ENCODE measurements at places on chromosomes 12 and 14.

DNA sequence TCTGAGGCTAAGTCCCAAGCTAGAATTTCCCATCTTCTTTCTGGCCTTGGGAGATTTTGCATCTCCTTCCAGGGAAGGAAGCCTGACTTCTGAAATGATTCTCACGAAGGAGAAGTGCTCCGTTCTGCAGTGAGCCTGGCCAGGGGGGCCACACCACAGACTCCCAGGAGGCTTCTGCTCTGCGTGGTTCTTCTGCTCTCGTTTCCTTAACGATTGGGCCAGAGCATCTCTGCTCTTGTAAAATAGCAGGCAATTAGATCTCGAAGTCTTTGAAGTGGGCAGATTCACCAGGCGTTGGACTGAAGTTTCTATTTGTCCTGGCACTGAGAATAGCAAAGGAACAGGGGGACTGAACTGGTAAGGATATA, 6.7 kb upstream of the BATF start:
- no peak for DNase-seq

DNA sequence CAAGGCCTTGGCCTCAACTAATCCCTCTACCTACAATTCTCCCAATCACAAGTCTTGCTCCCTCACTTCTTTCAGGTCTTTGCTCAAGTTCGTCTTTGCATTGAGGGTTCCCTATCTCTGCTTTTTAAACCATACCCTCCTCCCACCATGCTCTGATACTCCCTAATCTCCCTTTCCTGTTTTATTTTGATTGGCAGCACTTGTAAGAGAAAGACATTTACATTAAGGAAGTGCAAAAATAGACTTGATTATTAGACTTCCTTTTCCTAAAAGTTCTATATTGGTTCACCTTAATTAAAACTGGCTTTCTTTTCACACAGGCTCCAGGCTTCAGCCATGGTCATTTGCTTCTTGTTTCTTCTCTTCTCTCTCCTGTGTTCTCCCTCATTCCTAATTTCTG, 18.3 kb upstream of the WIF1 start:
- DNase-seq: no peak

- no peak for DNase-seq
Measured at GRCh38 chr14:105940534-105941225, 414.3 kb downstream of the TMEM121 start.

DNA sequence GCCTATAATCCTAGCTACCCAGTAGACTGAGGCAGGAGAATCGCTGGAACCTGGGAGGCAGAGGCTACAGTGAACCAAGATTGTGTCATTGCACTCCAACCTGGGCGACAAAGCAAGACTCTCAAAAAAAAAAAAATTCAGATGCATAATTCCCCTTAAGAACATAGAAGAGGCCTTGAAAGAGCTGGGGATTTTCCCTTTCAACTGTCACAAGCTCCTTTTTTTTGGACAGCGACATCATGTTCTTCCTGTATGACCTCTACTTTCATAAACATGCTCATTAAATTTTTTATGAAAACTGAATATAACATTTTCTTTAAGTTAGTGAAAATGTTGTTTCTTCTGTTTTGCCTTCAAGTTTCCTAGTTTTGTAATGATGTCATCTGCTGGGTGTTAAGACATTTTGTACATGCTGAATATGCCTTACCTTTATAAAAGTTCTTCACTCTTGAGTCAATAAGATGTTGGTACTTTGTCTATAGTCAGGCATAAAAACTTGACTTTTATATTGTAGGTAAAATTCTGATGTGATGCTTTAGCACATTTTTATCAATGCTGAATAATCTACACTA, 76.0 kb downstream of the PTHLH start:
- DNase-seq: no peak

GRCh38 chr12:51934080-51934479, 17.4 kb upstream of the ACVR1B start:
- no peak for DNase-seq

DNA sequence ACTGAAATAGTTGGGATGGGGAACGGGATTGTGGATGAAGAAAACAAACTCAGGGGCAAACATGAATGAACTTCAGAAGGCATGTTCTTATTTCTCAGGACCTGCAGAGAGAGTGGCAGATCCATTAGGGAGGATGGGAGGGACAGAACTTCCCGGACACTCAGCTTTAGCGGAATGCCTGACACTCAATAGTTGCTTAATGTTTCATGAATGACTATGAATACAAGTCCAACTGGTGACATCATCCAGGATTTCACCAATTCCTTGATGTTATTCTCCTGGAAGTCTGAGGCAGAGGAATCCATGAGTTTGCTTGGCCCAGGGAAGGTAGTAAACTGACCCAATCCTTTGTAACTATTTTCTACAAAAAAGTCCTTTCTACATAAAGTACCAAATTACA, 37.8 kb upstream of the LRRC10 start:
- peak; percentile 37 for DNase-seq

DNA sequence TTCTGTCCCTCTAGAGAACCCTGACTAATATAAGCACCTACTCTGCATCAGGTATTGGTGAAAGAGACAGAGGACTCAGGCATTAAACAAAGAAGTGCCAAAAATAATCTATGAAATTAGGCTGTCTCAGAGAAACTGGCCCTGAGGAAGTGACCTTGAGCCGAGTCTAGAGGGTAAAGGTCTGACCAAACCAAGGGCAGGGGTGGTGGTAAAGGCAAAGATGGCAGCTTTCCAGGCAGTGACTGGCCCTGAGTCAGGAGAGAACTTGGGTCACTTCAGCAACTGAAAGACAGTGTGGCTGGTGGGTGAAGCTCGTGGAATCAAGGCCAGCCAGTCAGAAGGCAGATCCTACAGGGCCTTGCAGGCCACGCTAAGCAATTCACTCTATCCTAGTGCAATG, 30.6 kb downstream of the CDKL1 start:
- DNase-seq: no peak

GRCh38 chr12:89370850-89371249, 18.5 kb upstream of the DUSP6 start:
- no peak for DNase-seq

DNA sequence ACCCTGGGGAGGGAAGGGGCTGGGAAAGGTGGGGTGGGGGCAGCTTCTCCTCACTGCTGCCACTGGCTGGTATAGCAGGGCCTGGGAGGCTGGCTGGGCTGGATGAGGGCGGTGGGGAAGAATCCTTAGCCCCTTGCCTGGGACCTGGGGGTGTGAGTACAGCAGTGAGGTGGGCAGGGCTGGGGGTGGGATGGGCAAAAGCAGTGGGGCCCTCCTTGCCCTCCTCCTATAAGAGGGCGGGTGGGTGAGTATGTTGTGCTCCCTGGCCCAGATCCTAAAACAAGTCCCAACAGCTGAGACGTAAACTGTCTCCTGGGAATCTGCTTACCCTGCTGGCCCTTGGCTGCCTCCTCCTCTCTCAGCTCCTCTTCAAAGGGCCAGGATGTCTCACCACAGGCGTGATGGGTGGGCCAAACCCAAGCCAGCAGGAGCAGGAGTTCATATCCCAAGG, 2.2 kb downstream of the NCKAP5L start:
- DNase-seq: no peak

DNA sequence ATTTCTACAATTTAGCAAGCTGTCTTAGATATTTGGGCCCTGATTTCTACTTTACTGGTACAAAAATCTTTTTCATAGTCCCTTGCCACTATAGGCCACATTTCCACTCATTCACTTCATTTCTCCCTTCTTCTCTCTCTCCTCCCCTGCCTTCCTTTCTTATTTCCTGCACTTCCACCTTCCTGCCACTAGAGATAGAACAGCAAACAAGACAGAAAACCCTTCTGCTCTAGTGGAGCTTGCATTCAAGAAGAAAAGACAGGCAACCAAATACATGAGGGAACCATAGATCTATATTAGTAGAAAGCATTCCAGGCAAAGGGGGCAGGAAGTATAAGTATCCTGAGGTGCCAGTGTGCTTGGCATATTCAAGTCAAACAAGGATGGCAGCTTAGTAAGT, 623.5 kb downstream of the FLRT2 start:
- no peak for DNase-seq

DNA sequence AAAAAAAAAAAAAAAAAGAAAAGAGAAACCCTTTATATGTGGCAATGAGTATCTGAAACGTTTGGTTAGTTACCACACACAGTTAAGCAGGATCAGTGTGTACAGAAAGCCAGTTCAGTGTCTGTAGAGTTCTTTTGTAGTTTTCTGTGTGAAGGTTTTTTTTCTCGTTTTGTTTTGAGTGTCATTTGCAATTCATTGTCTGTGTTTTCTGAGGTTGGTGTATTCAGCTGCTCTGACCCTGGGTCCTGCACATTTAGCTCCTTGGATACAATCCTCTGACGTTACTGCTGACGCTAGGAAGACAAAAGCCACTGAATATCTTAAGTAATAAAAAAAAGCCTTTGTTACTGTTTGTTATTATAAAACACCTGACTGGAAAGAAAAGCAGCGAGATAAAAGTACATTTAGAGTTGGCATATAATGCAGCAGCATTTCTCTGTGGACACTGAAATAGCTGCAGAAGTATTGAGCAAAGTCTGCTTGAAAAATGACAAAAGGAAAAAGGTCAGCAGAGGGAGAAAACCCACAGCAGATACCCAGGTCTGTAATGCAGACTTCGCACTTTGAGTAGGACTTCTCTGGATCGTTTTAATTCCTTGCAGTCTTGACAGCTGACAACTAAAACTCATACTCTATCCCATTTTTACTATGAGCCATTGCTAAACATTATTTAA, 89.0 kb downstream of the POLR3B start:
- peak; percentile 18 for DNase-seq

DNA sequence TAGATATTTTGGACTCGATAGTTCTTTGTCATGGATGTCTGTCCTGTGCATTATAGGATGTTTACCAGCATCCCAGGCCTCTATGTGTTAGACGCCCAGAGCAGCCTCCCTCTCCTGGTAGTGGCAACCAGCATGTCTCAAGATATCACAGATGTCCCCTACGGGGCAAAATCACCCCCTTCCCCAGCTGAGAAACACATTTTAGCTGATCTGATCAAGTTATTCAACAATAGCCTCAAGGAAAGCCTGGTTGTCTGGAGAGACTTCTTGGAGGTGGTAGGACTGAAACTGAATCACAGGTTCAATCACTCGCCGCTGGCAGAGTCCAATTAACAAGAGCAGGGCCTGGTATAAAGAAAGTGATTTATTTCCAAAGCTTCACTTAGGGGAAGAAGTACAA, 17.6 kb downstream of the BDKRB1 start:
- no peak for DNase-seq

DNA sequence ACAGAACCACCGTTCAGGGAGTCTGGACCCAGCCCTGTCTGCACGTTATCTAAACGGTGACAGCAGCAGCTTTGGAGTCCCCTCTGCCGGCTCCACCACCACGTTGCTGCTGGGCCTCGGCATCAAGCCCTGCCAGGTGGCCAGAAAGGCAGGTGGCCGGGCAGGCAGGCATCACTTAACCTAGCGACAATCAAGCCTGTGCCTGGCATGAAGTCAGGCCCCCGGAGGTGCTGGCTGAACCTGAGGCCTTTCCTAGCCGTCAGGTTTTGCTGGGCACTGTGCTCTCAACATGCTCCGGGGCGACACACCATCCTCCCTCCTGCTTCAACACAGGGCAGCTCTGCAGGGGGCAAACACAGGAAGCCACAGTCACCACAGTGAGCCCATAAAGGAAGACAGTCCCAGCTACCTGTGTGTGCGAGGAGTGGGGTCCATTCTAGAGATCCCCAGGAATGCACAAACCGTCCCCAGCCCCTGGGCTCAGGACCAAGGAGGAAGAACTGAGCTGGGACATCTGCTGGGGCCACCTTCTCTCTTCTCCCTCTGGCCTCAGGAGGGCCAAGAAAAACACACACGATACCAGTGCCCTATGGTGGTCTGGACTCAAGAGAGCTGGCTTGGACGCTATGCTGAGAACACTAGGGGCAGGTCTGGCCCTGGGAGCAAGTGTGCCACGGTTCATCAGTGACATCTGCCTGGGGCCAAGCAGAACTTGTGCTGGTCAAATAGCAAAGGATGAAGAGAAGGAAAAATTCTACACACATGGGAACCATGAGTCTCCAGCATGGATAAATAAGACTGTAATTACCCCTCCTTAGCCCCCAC, 44.7 kb downstream of the CCDC88C start:
- DNase-seq: no peak

DNA sequence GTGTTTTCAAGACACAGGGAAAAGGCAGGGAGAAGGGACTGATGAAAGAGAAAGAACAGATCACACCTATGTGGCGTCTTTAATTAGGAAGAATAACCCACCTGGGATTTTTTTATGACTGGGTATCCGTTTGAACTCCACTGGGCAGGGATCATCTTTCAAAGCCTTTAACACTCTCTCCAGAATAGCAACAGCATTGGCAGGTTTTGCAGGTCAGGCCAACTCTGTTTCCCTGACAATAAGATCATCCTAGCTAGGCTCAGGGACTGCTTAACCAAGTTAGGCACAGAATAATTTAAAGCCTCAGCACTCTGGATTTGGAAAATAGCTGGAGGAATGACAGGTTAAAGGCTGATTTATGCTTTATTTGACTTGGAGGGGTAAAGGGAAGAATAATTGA, 117.6 kb downstream of the SUDS3 start:
- no peak for DNase-seq

- no peak for DNase-seq
Measured at GRCh38 chr12:106245767-106246166, 2.1 kb downstream of the CKAP4 start.

DNA sequence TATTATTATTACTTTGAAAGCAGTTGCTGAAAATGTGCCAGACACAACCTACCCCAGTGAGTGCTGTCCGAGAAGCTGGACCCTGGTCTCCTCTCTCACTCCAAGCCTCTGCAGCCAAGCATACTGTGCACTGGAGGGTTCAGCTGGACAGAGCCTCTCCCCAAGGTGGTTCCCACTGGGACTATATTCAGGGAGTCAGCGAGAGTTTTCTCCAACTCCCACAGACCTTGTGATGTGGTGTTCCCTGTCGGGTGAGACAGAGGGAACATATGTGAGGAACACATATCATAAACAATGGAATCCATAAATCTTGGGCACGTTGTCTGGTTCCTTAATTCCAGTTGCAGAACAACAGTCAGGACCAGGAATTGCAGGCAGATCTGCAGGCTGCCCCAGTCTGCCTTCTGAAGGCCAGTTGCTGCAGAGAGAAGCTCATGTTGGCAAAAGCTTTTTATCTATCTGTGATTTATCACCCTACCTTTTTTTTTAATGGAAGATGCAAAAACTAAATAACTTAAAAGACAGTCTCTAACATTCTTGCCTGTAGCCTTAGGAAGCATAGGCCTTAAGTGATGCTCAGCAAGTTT, 619.8 kb upstream of the TBX3 start:
- no peak for DNase-seq

DNA sequence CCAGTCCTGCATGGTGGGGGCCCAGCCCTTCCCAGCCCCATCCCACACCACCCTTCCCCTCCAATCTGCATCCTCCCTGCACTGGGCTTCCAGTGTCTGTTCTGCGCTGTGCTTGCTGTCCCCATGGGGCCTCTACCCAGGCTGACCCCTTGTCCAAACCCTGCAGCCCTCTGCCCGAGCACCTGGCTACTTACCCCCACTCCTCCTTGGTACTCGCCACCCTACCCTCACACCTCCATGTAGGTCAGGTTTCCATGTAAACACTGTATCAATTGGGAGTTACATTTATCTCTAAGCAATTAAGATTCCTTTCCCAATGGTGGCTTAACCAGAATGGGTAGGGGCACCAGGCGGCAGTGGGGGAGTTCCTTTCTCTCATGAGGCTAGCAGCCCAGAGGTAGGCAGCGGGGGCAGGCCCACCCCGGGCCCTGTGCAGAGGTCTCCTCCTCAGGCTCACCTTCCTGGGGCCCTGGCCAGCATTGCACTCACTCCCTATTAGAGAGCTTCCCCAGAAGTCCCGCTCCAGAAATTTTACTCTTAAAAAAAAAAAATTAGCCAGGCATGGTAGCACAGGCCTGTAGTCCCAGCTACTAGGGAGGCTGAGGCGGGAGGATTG, 76.6 kb upstream of the CCND2 start:
- no peak for DNase-seq

- no peak for DNase-seq
Measured at GRCh38 chr14:76698191-76698590, 63.1 kb upstream of the VASH1 start.
